ENCODE measurements at places on chromosomes 7 and 10. TPM values are rescaled to one million over a fixed set of nuclear protein-coding genes. Genes with fewer than 3 reads are reported as not detected.

GRCh38 chr7:46319841-46320240, 398.8 kb upstream of the IGFBP3 start:
- DNase-seq, result no peak

DNA sequence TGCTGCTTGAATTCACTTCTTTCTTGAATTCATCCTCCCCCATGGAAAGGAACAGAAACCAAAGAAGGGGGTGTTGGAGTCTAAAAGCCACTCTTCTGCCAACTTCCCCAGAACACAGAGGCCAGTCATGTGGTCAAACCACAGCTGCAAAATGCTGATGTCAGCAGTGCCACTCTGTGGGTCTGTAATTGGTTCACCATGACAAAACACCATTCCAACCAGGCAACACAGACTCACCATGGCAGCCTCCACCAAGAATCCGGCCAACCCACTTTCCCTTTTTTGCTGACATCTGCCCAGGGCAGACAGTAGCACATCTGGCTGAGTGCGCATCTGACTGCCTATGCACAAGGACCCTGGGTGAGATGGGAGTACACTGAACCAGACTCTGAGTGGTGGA, 16.8 kb downstream of the OSBPL3 start:
- no peak for DNase-seq

DNA sequence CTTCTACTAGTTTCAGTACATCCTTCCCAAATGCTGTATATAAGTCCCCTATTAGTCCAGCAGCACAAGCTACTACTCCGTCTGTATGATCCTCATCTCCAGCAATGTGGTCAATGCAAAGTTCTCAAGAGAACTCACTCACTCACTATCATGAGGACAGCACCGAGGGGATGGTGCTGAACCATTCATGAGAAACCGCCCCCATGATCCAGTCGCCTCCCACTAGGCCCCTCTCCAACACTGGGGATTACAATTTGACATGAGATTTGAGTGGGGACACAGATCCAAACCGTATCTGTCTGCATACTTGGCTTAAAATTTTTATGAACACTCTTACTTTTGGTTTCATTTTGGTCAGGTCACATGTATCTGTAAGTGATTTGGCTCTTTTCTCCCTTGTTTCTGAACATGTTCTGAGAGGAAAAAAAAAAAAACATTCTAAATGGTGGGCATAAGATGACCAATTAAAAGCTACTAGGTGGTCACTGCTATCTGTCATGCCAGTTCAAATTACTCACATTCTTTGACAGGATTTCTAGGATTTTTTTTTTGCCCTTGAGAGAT, 60.1 kb downstream of the ZNF783 start:
- DNase-seq, result no peak

GRCh38 chr10:26335574-26336093, 102.5 kb upstream of the APBB1IP start:
- DNase-seq, result no peak

DNA sequence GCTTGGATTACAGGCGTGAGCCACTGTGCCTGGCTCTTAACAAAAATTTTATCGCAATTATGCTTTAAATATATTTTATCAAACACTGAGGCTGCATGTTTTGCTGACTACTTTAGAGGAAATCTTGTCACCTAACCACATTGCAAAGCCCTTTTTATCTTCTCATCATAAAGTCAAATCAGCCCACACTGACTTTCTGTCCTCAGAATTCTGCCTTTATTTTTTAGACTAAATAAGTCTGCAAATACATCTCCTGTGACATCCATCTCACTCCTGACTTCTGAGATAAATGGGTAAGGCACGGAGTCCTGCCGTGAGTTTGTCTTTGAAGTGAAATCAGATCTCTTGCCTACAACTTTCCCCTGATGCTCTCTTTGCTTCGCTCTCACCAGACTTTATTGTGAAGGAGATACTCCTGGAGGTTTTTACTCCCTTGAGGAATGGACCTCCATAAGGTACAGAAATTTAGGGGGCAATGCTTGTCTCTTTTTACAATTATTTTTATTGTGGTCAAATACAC, 23.5 kb upstream of the UCMA start:
- DNase-seq, result no peak

DNA sequence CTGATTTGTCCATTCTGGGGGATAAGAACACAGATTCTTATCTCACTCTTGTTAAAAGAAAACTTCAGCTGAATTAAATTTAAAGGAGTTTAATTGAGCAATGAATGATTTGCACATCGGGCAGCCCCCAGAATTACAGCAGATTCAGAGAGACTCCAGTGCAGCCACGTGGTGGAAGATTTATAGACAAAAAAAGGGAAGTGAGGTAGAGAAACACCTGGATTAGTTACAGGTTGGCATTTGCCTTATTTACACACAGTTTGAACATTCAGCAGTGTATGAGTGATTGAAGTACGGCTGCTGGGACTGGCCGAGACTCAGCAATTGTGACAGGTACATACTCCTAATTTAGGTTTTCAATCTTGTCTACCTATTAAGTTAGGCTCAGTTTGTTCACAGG, 46.5 kb upstream of the FAM20C start:
- DNase-seq, result no peak

DNA sequence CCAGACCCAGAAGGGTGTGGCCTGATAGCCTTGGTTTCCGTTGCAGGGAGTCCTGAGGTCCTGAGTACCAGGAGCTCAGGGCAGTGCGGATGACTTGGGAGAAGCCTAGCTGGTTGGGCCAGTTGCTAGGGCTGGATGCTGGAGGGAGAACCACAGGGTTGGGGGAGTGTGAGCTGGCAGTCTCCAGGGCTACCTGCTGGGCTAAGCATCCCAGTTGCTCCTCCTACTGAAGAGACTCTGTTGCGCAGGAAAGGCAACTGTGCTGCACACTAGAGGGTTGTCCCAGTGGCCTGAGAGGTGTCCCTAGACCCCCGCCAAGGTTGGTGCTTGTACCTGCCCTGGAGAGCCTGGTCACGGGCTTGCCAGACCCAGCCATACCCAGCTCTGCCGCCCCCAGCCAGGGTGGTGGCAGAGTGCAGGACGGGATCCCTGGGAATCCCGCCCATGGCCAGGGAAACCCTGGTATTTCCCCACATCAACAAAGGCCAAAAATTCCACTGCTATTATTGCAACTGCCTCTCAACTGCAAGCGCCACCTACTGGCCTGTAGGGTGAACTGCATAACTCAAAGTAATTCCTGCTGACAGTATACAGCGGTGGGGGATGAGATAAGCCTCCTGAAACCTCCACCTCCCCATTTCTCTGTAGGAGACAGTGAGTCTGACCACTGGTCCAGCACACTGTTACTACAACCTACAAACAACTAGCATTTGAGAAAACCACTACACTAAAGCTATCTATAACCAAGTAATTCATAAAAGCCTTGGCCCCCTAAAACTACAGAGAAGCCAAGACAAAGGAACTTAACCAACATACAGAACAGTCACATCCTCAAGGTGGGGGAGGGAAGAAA, 67.6 kb upstream of the DDC start:
- peak; percentile 30 for DNase-seq

- DNase-seq, result no peak
Observed at GRCh38 chr10:104612571-104613205, 28.4 kb upstream of the SORCS3 start.

DNA sequence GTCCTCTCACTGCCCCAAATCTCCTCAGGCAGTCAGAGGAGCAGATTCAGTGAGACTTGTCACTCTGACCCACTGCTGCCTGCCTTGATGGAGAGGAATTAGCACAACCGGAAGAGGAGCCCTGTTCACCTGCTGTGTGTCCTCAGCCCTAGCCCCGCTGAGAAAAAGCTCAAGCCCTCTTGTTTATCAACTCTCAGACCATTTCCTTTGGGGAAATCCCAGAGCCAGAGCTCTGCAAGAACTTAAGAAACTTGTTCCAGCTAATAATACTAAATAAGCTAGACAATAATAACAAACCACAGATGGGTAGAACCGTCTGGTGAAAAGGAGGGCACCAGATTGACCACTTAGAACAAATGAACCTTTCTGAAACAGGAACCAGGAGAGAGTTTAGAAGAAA, 37.7 kb upstream of the ITGB1 start:
- no peak for DNase-seq

DNA sequence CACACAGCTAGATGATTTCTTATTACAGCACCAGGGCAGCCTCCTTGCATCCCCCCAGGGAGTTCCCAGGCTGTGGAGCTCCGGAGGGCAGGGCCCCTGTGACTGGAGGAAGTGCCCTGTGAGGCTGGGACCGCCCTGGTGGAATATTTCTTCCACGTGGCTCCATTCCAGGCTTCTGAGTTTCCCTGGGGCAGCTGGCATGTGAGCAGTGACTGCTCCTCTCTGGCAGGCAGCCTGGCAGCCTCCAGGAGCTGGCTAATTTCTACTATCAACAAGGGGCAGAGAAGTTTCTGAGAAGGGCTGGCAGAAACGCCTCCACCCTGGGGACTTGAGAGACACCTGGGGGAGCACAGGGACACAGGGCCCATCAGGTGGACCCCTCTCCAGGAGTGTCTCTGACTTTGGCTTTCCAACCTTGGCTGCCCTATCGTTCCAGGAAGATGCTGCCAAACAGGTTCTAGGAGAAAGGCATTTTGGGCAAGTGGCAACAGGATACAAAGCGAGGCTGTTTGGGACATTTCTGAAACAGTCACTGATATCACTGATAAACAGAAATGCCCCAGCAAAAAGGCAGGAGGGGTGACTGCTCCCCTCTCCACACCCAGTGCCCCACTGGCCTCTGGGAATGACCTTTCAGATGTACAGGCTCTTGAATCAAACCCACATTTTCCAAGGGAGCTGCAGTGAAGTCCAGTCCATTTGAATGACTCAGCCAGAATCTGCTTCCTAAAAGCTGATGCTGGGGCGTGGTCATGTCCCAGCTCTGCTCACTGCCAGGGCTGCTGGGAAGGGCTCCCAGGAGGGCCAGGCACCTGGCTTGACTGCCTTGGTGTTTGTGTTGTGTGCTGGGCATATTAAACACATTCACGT, 16.1 kb downstream of the MYOF start:
- DNase-seq, result no peak

DNA sequence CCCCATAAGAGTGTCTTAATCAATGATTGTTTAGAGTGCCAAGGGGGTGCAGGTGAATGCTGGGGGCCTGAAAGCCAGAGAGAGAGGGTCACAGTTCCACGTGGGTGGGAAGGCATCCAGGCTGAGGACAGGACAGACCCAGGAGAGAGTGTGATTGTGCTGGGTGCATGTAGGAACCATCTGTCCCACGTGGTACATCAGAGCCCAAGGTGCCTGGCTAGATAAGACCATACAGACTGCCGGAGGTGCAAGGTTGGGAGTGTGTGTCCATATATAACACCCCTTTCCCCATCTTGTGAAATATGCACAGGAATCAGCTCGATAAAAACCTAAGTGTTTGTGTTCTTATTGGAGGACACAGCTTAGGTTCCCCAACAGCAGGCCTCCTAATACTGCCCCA, 85.5 kb downstream of the WIPF3 start:
- DNase-seq, result no peak

The FFAR4 gene
- 0.13 TPM for total RNA-seq

The DNAJB9 gene
- 19.5 TPM for total RNA-seq

The GRM8 gene
- total RNA-seq, result 4.2 TPM

The H2BK1 gene
- total RNA-seq, result not detected

The ENKUR gene
- total RNA-seq, result 0.46 TPM

The OR2A42 gene
- total RNA-seq, result not detected
